ENCODE measurements at places on chromosomes 11 and 22. TPM values are rescaled to one million over a fixed set of nuclear protein-coding genes. Genes with fewer than 3 reads are reported as not detected.

The CYP2D6 gene
- polyA plus RNA-seq = 0.24 TPM

The AIFM3 gene
- polyA plus RNA-seq = 0.09 TPM

The GAB4 gene
- not detected for polyA plus RNA-seq

GRCh38 chr22:25972397-25972796 lies 196.9 kb upstream of the SEZ6L start:
- no peaks in the 10 kb centered on the region for H3K36me3 ChIP-seq
- H3K4me3 ChIP-seq = no peak overlapping the region
- no peak for DNase-seq
- H3K27me3 ChIP-seq = no peaks in the 10 kb centered on the region

GRCh38 chr11:93330446-93330984 lies at the start of gene DEUP1:
Gene DEUP1, plus strand, starts transcription at chr11:93330742. Its CDS starts 1,518 bp downstream, at chr11:93332260.
- H3K27ac ChIP-seq = no peak within 1 kb of the TSS
- H3K4me1 ChIP-seq = no peaks in the 10 kb centered on the region
- H3K4me3 ChIP-seq = no peak within 1 kb of the TSS
- no peaks in the 10 kb centered on the region for H3K36me3 ChIP-seq

DNA sequence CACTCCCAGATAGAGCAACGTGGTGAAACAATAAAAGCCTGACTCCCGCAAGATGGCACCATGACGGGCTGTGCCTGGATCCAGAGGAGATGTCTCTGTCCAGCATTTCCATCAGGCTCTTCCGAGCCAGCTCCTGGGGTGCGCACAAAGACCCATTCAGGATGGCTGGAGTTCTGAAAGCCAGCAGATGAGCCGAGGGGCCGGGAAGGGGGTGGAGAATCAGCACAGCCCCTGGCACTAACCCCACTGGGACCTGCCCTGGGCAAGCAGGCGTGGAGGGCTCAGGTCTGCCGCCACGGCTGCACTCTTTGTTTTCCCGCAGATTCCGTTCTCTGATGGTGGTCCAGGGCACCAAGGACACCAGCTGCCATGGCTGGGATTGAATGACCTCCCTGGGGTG lies 97.2 kb upstream of the BLID start:
- peaks cover 36% of the 10 kb centered on the region for H3K4me1 ChIP-seq
- H3K4me3 ChIP-seq = no peak overlapping the region
- no peak for DNase-seq
- peak overlapping the region; percentile 50 for H3K27ac ChIP-seq

The SLC1A2 gene
- 0.15 TPM for polyA plus RNA-seq

DNA sequence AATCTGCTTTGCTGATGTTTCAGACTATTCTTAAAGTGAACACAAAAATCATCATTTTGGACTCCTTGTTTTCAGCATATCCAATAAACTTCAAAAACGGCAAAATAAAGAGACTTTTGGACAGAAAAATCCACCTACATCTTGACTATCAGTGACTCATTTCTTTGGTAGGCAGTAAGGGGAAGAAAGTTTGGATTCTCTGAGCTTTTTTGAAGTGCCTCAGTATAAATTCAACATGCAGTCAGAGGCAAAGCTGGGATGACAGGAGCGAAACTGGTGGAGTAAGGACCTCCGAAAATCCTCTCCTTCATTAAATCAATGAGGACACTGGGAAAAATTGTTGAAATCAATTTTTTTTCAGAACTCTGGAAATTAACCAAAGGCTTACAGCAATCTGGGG lies 29.7 kb downstream of the EFCAB6 start:
- DNase-seq = peak; percentile 40
- H3K36me3 ChIP-seq = no peaks in the 10 kb centered on the region
- H3K4me3 ChIP-seq = no peak overlapping the region
- no peaks in the 10 kb centered on the region for H3K27me3 ChIP-seq
- peaks cover 7% of the 10 kb centered on the region for H3K4me1 ChIP-seq

The TBX1 gene
- polyA plus RNA-seq = 0.03 TPM
